ENCODE measurements at places on chromosomes 7 and 10.
A peak's percentile ranks its signal among the peaks of the same experiment; 100 is the strongest.

DNA sequence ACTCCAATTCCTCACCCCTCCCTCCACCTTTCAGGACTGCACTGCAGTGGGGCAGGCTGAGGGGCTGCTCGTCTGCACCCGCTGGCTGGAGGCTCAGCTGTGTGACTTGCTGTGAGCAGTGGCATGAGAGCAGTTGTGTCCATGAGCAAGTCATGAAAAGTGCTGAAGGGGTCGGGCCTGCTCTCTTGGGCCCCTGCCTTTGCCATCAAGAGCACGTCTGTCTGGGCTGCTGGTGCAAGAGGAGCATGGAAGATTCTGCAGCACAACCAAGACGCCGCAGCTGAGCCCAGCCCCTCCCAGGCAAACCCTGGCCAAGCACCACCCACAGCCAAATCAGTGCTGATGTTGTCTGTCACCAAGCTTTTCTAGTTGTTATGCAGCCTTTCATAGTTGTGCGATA, 284.3 kb downstream of the TCERG1L start:
- DNase-seq: no peak

GRCh38 chr7:54996391-54996790, 22.4 kb upstream of the EGFR start:
- DNase-seq: no peak

GRCh38 chr7:19948160-19948559, 174.7 kb upstream of the TMEM196 start:
- no peak for DNase-seq

- peak; percentile 6 for DNase-seq
Observed at GRCh38 chr7:36639826-36640225, 84.5 kb downstream of the AOAH start.

GRCh38 chr10:17046989-17047388, 82.6 kb downstream of the CUBN start:
- no peak for DNase-seq

DNA sequence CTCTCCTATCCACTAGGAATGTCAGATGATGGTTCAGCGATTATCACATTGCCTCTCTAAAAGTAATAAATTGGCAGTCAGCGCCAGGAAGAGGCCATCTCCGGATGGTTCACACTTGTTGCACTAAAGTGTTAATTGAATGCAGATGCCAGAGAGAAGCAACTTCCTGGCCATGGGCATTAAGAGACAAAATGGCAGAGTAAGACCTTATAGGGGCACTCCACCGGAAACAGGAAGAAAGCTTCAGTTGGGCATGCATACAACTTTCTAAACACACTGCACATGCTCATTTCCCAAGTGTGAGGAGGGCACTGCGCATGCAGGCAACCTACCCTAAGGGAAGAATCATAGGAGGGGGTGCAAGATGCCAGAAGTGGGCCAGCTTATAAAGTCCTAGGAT, 71.7 kb upstream of the AUTS2 start:
- no peak for DNase-seq

- DNase-seq: no peak
Observed at GRCh38 chr10:1410032-1410431, 327.3 kb downstream of the ADARB2 start.

DNA sequence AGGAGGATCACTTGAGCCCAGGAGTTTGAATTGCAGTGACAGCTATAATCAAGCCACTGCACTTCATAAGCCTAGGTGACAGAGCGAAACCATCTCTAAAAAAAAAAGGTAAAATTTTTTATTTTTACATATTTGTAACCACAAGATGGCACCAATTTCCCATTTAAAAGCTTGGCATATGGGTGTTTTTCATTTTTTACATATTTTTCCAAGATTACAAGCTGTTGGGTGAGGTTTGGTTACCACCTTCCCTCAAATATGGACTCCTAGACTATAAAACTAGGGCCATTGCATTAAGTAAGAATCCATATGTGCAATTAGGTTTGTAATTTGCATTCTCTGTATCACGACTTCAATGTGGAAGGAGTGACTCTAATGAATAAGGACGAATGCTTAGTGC, 129.3 kb upstream of the ACBD5 start:
- DNase-seq: no peak

- DNase-seq: no peak
Observed at GRCh38 chr10:96968682-96969423, 136.8 kb downstream of the LCOR start.

DNA sequence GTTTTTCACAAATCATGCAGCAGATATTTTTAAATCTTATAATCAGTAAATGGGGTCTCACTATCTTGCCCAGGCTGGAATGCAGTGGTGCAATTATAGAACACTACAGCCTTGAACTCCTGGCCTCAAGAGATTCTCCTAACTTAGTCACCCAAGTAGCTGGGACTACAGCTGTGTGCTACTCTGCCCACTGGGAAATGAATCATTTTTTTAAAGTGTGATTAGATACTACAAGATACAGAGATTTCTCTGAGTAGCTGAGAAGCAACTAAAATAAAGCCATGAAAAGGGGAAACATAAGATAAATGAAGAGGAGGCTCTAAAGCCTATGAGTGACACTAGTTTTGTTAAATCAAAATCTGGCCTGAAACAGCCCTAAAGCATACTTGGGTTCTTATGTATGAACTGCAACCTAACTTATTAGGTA, 119.7 kb downstream of the JMJD1C start:
- DNase-seq: no peak

- no peak for DNase-seq
Observed at GRCh38 chr7:152956006-152956405, 196.5 kb downstream of the ACTR3B start.

DNA sequence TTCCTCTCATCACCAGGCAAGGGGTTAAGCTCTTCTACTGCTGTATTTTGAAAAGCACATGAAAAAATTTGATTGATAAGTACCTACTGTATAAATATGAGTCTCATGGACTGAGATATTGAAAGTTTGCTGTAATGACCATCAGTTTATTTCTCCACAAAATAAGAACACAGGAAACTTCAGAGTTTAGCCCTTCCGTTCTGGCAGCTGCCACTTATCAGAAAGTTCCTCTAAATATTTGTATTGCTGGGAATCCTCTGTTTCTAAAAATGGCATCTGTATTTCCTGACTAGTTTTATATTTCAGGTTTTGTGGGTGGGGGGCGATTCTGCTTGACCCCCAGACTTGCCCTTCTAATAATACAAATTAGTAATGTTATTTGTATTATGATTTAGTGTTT, 92.0 kb downstream of the LYZL2 start:
- DNase-seq: no peak

GRCh38 chr7:1914321-1914720, 244.2 kb downstream of the ELFN1 start:
- no peak for DNase-seq

DNA sequence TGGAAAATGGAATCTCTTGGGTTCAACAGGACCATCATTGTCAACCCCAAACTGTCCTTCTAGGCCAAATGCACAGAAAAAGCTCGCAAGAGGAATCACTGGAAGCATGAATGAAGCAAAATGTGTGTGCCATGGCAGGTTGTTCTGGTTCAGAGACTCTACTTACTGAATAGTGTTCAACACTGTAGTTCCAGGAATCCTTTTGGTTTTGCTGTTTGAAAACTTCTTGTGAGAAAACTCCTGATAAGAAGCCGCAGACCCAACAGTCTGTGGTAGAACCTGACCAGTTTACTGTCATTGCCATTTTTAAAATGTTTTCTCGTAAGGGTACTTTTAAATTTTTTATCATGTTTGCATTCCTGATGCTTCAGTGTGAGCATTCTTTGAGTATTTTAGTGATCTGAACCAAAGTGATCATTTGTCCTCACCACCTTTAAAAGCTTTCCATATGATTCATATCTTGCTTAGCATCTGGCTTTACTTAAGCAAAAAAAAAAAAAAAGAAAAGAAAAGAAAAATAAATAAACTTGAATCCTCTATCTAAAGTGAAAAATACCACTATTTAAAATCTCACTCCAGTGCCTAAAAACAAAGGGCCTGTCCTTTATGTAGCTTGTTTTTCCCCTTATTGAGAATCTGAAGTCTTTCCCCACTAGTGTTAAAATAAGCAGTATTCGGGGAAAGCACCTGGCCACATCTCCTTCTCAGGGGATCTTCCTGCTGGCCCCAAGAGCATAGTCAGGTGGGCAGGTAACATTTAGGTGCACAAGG, 92.4 kb downstream of the WNT2 start:
- no peak for DNase-seq

DNA sequence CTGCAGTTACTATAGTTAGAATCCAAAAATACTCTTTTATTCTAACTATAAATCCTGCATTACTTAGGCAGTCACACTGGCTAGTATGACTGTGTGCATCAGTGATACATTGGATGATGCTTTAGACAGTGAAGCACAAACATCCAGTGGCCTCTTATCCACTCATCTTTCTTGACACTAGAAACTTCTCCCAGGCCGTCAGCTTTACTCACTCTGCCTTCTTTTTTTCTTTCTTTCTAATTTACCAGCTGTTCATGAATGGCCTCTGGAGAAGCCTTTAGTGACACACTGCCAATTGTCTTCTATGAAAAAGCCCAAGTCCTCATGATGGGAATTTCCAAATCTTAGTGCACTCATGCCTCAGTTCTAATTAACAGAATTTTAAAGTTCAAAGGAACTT, 26.2 kb upstream of the C10orf90 start:
- DNase-seq: no peak

DNA sequence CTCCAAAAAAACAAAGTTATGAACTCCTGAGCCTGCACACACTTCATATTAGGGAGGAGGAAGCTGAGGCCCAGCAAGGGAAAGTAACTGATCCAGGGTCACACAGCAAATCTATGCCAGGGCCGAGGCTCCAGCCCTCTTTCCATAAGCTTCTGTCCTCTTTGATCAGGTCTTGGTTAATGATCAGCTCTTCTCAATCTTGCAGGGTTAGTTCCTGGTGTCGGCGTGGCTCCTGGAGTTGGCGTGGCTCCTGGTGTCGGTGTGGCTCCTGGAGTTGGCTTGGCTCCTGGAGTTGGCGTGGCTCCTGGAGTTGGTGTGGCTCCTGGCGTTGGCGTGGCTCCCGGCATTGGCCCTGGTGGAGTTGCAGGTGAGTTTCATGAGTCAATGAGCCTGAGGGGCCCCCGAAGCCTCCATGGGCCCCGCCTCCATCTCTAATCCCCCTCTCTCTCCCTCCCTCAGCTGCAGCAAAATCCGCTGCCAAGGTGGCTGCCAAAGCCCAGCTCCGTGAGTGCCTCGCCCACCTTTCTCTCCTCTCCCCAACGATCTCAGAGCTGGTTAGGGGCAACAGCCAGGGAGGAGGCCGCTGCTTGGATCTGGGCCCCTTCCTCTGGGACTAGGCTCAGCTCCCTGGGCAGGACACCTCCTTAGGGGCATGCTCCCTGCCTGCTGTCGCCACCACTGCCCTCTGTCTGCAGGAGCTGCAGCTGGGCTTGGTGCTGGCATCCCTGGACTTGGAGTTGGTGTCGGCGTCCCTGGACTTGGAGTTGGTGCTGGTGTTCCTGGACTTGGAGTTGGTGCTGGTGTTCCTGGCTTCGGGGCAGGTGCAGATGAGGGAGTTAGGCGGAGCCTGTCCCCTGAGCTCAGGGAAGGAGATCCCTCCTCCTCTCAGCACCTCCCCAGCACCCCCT, 23.7 kb upstream of the LIMK1 start:
- DNase-seq: no peak
